Panc1 (cell line): ENCODE measurements at places on chromosomes 1 and 21.
A peak's percentile ranks its signal among the peaks of the same experiment; 100 is the strongest.

DNA sequence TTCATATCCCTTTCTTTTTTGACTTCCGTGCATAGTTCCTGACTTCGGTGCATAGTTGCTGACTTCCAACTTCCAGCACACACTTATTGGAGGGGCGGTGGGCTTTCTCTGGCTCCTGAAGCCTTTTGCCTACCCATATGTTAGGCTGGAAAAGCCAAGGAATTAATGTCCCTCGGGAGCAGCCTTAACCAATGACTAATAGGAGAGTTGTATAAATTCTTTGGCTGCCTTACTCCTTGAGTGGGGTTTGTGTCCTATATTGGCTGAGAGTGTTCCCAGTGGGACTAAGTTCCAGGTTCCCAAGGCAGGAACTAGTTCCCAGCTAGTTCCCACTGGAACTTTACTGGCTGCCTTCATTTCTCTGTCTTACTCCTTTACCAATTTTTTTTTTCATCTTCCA is 105.7 kb downstream of the ZNF326 start:
- no peak for DNase-seq

GRCh38 chr1:43274125-43274803 is 4.5 kb downstream of the TMEM125 start:
- DNase-seq = no peak

DNA sequence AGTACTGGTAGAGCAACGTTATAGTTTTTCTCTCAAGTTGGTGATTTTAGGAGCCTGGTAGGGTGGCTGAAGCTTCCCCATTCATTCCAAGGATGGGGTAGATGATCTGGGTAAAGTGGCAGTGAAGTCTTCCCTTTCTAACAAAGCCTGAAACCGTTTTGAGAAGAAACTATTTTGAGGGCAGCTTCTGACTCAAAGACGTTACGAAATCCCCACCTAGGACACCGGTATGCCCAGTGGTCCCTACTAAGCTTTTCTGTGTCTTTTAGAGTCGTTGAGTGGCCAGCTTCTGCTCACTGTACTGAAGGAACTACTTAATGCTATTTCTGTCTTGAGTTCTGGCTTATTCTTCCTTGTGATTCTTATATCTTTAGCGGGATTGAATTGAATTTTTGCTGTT is 1.4 kb downstream of the WDTC1 start:
- no peak for DNase-seq

DNA sequence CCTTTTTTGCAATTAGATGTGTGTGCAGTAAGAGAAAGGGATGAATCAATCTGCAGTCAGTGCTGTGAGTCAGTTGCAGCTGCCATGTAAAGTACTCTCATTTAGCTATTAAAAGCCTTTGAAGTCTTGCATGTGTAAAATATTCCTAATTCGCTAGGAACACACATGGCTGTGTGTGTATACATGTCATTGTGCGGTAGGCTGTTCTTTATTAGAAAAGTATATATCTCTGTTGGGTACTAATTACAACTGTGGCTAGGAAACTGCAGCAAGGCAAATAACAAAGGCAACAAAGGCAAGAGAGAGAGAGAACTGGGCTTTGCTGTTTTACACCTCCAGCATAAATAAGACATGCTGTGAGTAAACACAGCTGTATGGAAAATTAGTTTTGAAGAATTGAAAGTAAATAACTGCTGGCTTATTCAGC is 41.7 kb downstream of the EPB41 start:
- peak; percentile 45 for DNase-seq

DNA sequence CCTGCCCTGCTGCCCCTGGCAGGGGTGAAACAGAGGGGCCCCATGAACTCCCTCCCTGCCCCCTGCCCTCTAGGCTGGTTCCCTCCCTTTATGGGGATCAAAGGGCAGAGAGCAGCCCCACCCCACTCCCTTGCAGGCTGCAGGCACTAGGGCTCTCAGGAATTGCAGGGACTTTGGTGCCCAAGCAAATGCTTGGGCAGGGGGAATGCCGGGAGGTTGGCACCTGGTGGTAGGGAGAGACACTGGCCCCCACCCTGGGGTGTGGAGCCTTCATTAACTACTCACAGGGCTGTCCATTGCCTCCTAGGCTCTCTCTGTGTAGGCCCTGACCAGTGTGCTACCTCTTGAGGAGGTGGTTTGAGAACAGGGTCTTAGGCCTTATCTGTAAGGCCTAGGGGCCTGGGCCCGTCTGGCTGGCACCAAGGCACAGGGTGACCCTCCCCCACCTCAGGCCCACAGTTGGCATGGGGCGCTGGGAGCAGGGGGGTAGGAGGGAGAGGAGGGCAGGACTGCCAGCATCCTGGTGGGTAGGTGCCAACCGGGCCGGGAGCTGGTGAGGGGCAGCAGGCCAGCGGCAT is 4.7 kb downstream of the ZBTB7B start:
- no peak for DNase-seq

- no peak for DNase-seq
Observed at GRCh38 chr1:71509051-71509595, 428.3 kb upstream of the ZRANB2 start.

- no peak for DNase-seq
Observed at GRCh38 chr1:15994590-15995351, 9.3 kb upstream of the SRARP start.

- DNase-seq = no peak
Observed at GRCh38 chr21:45830221-45830640, 151.3 kb upstream of the COL6A1 start.
